ENCODE measurements at places on chromosomes 12 and 14.

DNA sequence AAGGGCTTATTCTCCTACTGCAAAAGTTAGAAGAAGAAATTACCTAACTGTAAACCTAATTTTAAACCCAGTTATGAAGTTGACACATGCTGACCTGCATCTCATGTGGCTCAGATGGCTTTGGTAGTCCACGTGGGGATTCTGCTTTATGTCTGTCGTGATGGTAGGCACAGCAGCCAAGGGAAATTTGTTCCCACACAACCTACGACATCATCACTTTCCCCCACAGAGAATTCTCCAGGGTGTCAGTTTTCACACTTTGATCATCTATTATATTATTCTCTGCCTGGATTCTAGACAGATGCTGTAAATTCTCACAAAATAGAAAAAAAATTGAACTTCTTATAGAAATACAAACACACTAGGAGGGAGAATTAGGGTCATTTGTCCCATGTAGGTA, 70.6 kb downstream of the PTHLH start:
- DNase-seq, result no peak

DNA sequence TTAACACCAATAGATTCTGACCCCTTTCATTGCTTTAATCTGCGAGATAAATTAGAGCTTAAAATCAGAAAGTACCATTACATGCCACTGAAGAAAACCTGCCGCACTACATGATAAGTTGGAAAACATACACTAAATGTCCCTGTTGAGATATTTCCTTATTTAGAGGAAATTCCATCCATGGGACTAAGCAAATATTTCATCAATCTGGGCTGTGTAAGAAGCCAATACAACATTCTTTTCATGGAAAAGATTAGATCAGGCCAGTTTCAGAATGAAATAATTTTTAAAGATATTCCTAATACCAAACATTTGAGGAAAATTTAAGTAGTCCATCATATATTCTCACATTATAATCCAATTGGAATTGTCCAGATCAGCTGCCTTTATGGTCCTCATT, 112.8 kb downstream of the LLPH start:
- no peak for DNase-seq

DNA sequence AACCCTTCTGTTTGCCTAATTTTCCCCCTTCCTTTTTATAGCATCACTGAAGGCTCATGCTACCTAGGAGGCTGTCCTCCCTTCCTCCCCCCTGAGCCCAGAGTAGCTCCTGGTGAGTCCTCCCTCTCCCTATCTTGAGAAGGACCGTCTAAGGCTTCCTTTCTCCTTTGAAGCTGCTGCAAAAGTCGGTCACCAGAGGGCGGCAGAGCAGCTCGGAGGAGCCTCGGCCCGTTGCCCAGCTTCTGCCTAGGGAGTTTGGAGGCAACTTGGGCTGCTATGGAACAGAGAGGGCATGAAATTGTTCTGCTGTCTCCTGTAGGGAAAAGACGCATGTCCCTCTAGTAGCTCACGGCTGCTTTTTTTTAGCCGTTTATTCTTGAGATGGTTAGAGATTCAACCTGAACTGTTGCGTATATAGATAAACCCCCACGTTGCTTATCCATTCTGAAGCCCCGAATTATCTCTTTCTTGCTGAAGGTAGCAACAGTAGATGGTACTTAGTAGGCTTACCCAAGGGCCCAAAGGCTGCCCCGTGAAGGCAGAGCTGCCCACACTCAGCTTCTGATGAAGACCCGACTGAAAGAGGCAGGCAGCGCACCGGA, 5.7 kb downstream of the WNT5B start:
- peak; percentile 41 for DNase-seq

- DNase-seq, result no peak
Measured at GRCh38 chr14:21308479-21309237, 28.8 kb downstream of the RPGRIP1 start.

GRCh38 chr14:34257505-34257904, 204.5 kb downstream of the SPTSSA start:
- DNase-seq, result no peak

DNA sequence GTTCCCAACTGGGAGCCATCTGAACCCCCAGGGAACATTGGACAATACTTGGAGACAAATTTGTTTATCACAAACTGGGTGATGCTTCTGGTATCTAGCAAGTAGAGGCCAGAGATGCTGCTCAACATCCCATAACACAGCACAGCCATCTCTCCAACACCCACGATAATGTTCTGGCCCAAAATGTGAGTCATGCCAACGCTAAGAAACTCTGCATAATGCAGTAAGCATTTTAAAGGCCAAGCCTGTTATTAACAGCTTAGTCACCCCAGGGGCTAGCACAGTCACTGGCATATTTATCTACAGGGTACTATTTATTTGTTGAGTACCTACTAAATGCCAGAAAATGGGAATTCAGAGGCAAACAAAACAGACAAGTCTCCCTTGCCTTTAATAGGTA, 873.1 kb upstream of the TMEM132C start:
- peak; percentile 53 for DNase-seq

GRCh38 chr14:39731912-39732311, 299.7 kb upstream of the FBXO33 start:
- no peak for DNase-seq

- DNase-seq, result peak; percentile 38
Measured at GRCh38 chr14:48914921-48915320, 671.3 kb downstream of the RPS29 start.

GRCh38 chr12:10094646-10095395, 4.0 kb downstream of the CLEC1A start:
- no peak for DNase-seq

DNA sequence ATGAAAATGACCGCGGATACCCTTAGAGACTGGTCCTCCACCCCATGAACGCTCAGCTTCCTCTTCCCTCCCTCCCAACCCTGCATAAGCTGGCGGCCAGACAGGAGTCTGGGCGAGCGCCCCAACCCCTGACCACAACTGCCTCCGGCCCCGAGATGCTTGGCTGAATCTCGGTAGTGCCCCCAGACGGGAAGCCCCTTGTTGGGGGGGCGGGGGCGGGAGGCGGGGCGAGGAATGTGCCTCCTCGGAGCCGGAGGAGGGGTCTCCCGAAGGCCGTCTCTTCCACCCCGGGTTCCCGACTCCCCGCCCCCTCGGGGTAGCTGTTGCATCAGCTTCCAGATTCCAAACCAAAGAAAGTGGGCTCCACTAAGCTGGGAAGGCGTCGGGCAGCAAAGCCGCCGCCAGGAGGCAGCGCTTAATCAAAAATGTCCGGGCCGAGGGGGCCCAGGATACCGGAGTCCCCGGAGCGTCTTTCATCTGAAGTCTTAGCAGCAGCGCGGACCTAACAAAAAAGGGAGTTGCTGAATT, 7.1 kb upstream of the MRPL52 start:
- DNase-seq, result peak; percentile 72

DNA sequence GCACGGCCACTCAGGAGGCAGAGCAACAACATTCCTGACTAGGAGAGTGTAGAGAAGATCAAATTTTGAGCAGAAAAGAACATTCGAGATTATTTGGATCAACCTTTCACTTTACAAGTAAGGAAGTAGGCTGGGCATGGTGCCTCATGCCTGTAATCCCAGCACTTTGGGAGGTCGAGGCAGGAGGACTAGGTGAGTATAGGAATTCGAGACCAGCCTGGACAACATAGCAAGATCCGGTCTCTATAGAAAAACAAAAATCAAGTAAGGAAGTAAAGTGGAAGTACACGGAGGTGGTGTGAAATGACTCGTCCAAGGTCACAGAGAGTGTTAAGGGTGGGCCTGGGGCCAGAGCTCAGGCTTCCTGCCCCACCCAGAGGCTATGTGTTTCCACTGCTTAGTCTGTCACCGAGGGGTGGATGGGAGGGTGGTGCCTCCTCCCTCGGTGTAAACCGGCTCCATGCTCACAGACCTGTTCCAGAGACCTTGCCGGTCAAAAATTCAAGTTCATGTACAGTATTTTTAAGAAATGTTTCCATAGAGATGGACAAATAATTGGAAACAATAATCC, 51.9 kb downstream of the MAP1LC3B2 start:
- no peak for DNase-seq

GRCh38 chr12:116010467-116010866, 267.0 kb downstream of the MED13L start:
- no peak for DNase-seq

GRCh38 chr12:19614601-19615383, 175.5 kb downstream of the AEBP2 start:
- no peak for DNase-seq

DNA sequence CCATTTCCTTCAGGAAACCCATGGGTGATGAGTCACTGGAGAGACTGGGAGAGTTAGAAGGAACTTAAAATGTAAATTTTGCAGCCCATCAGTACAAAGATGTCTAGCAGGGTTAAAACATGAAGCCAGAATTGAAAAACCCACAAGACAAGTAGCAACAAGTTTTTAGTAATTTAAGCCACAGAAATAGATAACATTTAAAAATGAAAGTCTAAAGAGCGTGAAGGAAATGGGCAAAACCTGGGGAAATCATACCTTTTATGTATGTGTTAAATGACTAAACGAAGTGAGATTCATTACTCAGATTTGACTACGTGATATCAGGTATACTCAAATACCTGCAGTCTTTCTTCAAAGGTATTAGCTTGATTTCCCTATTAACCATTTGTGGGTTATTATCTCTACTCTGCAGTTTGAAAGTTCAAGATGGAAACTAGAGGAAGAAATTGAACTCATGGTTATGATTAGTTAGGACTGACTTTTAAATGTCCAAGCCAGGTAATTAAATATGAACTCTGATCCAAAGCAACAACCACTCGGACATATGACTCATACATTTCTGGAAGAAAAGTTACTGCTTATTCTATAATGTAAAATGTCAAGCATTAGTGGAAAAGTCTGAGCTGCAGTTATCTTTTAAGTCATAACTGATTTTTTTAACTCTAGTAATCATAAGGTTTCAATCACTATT, 84.1 kb downstream of the ITPR2 start:
- no peak for DNase-seq

DNA sequence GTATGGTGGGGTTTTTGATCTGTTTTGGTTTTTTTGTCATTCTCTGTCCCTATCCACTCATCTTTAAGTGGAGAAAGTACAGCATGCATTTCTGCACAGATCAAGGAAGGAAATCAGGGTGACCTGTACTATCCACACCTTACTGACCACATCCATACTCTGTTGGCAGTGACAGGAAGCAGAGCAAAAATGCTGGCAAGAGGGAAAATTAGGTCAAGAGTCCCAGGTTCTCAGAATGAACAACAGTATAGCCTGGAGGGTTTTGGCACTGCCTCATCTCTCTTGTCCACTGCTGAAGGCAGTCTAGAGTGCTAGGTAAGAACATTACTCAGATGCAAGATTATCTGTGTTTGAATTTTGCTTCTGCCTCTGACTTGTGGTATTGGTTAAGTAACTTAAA, 70.7 kb downstream of the TAOK3 start:
- no peak for DNase-seq

GRCh38 chr14:71773898-71774481, 158.2 kb upstream of the RGS6 start:
- no peak for DNase-seq

All from RCC 7860 (cell line).